ENCODE measurements at places on chromosomes 1 and 21. TPM values are rescaled to one million over a fixed set of nuclear protein-coding genes. Genes with fewer than 3 reads are reported as not detected.

PANK4 gene
- 58.3 TPM for total RNA-seq

BNIPL gene
- total RNA-seq, result 10.0 TPM

GRCh38 chr1:19133360-19133759 is 76.7 kb downstream of the UBR4 start:
- DNase-seq, result no peak

- DNase-seq, result no peak
These were observed 3.9 kb downstream of the PSMB2 start for GRCh38 chr1:35637401-35637809.

GRCh38 chr1:66580081-66580480 is 46.1 kb downstream of the SGIP1 start:
- DNase-seq, result no peak

GRCh38 chr1:24416666-24417391 is 1.2 kb downstream of the NIPAL3 start:
- peak; percentile 55 for DNase-seq

DNA sequence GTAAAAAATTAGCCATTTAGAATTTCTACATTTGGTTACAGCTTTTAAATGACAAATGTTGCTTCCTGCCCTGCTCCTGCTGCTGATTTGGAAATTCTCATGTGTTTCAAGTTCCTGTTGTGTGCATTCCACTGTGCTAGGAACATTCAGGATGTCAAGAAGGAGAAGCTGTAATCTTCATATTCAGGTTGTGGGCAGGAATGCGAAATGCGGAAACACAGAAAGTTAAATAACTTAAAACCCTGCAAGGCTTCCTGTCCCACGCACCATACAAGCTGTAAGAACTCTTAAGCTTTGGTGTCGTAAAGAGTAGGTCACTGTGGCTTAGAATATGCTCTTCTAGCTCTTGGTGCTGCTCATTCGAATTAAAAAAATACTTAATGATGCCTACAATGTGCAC is 52.6 kb downstream of the S100B start:
- DNase-seq, result no peak

DNA sequence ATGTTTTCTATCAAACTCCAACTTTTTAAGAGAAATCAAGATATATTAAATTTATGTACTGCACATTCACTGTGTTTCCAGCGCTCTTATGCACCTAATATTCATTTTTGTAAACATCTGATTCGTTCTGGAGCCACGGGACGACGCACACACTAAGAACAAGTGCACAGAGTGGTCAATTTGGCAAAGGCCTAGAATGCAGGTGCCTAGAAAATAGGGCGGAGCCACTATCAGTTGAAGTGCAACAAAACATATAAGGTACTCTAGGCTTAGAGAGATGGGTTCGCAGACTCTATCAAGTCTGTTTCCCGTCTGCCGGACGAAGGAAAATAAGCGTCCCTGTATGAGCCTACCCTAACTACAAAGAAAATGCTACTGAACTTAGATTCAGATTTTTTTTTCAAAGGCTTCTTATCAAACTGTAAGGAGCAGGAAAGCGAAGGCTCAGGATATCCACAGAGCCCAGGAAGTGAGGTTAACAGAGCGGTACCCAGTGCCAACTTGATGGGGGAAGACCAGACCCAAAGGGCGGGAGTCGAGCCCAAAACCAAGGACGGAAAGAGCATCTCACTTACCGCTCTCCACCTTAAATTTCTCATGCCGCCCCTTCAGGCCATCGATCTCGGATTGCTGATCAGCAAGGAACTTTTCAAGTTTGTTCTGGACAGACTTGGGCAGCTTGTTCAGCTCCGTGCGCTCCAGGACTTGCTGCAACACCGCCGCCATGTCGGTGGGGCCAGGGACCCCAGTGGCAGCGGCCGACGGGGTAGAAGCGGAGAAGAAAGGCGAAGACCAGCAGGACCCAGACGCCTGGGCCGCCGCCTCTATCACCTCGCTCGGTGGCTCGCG is 526 bp downstream of the TPR start:
- peak; percentile 34 for DNase-seq

DNA sequence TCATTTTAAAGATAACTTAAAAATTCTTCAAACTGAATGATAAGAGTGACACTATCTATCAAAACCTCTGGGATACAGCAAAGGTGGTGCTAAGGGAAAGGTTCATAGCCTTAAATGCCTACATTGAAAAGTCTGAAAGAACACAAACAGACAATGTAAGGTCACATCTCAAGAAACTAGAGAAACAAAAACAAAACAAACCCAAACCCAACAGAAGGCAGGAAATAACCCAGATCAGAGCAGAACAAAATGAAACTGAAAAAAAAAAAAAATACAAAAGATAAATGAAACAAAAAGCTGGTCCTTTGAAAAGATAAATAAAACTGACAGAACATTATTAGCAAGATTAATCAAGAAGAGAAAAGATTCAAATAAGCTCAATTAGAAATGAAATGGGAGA is 6.8 kb downstream of the ODF2L start:
- DNase-seq, result no peak

DNA sequence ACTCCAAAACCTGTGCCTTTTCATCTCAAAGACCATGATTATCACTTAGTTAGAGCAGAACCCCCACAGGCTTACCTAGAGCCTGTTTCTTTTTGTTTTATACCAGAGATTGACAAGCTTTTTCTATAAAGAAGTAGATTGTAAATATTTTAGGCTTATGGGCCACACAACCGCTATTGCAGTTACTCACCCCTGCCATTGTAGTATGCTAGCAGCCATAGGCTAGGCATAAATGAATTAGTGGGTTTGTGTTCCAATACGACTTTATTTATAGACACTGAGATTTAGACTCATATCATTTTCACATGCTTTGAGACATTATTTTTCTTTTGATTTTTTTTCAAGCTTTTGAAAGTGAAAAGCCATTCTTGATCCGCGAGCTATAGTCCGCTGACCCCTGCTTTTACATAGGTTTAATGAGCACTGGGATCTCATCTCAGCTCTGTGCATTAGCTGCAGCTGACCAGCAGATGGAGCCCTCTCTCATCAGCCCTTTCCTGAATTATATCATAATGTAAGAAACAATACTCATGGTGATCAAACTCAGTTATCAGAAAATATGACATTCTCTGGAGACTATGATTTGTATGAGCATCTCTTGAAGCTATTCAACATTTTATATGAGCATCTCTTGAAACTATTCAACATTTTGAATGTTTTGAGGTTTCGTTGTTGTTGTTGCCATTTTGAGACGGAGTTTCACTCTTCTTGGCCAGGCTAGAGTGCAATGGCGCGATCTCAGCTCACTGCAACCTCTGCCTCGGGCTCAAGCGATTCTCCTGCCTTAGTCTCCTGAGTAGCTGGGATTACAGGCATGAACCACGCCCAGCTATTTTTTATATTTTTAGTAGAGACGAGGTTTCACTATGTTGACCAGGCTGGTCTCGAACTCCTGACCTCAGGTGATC is 111.9 kb upstream of the L1TD1 start:
- peak; percentile 34 for DNase-seq
